ENCODE measurements at places on chromosomes 13 and 19. TPM values are rescaled to one million over a fixed set of nuclear protein-coding genes. Genes with fewer than 3 reads are reported as not detected.
A peak's percentile ranks its signal among the peaks of the same experiment; 100 is the strongest.

Gene NANOS3
- 3.8 TPM for total RNA-seq

- no peak for DNase-seq
These were observed 56.6 kb upstream of the GPC6 start for GRCh38 chr13:93169980-93170379.

GRCh38 chr13:42574011-42574410, at the start of gene TNFSF11:
TNFSF11 (plus strand) TSS chr13:42574152; CDS start chr13:42574304, 152 bp downstream.
- peak; percentile 15 for DNase-seq

Gene IRF2BP1
- 16.3 TPM for total RNA-seq

GRCh38 chr13:97413694-97414093, 20.3 kb upstream of the RAP2A start:
- DNase-seq: no peak

DNA sequence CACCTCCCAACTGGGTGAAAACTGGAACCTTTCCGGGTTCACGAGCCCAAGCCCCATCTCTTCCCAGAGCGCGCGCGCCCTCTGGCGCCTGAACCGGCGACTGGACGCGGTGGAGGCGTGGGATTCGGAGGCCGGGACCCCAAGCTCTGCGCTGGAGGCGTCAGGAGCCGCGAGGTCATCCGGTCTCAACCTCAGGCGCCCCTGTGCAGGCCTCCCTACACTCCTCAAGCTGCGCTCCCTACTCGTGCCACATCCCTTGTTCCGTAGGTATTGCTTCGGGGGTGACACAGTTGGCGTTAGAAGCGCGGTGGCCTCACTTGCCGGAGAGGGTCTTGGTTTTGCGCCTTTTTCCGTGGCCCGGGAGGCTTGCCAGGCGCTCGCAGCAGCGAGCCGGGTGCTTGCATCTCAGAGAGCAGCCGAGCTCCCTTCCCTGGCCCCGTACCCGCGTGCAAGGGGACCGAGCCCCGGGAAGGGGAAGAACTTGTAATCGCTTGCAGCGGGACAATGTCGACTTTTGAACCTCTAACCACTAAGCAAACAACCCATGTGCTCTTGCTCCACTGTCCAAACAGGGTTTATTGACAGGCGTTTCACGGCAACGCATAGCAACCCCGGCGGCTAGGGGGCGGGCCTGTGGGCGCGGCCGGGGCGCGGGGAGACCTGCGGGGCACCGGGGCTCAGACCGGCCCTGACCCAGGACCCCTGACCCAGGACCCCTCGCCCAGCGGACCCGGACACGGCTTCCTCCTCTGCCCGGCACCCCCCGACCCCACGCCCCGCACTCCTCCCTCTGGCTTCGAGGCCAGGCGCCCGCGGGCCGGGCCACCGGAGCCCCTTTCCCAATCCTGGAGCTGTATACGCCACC, 8.5 kb downstream of the CDX2 start:
- peak; percentile 50 for DNase-seq
